G401 (cell line): ENCODE measurements at places on chromosomes 2 and 18.
A peak's percentile ranks its signal among the peaks of the same experiment; 100 is the strongest.

GRCh38 chr18:25109484-25109883 lies 242.5 kb downstream of the ZNF521 start:
- DNase-seq, result peak; percentile 1

GRCh38 chr2:64056021-64056420 lies 36.8 kb upstream of the VPS54 start:
- no peak for DNase-seq

- DNase-seq, result no peak
These were observed 609.7 kb downstream of the STK39 start for GRCh38 chr2:167637741-167638140.

DNA sequence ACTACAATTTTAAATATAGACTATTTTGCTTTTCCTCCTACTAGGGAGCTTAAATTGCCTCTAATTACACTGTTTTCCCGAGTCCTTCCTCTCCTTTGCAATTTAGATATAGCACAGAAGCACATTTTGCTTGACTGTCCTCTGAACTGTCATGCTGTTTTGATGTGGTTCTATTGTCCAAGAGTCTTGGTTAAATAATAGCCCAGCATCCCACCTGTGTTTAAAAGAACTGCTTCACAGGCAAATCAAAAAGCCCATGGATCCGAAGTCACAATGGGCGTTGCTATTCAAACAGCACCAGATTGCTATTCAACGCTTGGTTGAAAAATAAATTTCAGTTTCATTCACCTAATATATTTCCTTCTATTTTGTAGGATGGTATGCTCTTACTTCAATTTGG lies 22.3 kb upstream of the ACTR3 start:
- DNase-seq, result no peak

- no peak for DNase-seq
These were observed 7.0 kb upstream of the TMX3 start for GRCh38 chr18:68721681-68722583.

GRCh38 chr2:228535396-228535795 lies 353.9 kb upstream of the SPHKAP start:
- DNase-seq, result no peak

GRCh38 chr18:27750014-27750413 lies 426.9 kb downstream of the CDH2 start:
- DNase-seq, result peak; percentile 2

GRCh38 chr2:44210362-44210761 lies 41.7 kb downstream of the PPM1B start:
- no peak for DNase-seq

- DNase-seq, result no peak
These were observed 45.2 kb upstream of the RAB6C start for GRCh38 chr2:129934044-129934822.

DNA sequence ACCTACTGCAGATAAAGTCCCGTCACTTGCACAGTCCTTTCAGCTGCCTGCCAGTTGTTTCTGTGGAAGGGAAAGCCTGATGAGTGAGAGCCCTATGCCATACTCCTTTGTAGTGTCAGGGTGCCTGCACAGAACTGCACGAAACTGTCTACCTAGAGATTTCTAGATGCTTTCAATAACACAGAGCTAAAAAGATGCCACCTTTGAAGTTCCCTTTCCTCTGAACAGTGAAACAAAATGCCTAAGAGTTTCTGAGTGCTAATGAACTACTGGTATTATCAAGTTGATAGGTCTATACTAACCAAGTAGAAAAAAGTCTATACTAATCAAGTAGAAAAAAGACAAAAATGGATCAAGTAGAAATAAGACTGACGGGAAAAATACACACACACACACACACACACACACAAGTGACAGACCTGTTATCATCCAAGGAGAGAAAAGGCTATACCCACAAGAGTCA lies 79.0 kb downstream of the TLK1 start:
- DNase-seq, result no peak

DNA sequence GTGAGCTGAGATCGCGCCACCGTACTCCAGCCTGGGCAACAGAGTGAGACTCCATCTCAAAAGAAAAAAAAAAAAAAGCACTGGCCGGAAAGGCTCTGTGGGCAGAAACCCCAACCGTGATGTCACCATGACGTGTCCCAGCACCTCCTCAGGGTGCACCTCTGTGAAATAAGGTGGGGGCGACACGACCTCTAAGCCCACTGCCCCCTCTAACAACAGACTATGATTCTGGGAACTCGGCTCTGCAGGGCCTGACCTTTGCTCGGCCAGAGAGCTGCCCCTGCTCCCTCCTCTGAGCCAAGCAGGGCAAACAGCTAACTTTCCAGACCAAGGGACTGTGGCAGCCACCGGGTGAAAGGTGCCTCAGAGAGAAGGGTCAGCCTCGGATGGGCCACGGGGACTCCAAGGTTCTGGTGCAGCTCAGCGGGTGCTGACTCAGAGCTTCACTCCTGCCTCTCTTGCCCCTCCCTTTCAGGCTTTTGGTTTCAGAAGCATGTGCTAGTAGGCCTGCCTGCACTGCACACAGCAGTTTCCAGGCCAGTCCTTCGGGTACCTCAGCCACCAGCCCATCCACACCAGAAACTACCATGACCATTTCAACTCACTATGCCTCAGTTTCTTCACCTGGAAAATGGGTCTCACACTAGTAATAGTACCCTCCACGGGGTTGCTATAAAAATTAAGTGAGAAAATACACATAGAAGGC lies 8.0 kb downstream of the TMBIM1 start:
- no peak for DNase-seq

DNA sequence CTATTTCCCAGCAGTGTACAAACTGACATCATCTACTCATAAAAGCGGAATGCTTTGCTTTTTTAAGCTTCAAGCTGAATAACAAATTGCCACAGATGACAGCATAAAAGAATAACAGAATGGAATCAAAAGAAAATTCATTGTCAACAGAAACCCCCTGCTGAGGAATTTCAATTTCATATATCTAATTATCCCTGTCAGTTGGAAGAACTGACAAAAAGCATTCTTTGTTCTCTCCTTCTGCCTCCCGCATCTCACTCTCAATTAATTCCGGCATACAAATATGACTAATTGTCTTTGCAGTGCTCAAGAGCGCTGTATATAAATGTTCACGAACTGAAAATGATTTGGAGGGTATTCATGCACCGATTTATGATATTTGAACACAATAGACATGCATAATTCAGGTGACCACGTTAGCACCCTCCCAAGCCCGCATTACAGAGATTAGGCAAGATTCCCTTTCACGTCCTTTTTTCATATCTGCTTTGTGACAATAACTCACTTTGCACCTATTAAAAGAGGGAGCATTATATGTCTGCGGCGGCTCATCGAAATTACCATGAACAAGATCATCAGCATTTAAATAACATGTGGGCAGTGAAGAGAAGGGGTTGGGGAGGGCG lies 277.7 kb upstream of the SALL3 start:
- no peak for DNase-seq

DNA sequence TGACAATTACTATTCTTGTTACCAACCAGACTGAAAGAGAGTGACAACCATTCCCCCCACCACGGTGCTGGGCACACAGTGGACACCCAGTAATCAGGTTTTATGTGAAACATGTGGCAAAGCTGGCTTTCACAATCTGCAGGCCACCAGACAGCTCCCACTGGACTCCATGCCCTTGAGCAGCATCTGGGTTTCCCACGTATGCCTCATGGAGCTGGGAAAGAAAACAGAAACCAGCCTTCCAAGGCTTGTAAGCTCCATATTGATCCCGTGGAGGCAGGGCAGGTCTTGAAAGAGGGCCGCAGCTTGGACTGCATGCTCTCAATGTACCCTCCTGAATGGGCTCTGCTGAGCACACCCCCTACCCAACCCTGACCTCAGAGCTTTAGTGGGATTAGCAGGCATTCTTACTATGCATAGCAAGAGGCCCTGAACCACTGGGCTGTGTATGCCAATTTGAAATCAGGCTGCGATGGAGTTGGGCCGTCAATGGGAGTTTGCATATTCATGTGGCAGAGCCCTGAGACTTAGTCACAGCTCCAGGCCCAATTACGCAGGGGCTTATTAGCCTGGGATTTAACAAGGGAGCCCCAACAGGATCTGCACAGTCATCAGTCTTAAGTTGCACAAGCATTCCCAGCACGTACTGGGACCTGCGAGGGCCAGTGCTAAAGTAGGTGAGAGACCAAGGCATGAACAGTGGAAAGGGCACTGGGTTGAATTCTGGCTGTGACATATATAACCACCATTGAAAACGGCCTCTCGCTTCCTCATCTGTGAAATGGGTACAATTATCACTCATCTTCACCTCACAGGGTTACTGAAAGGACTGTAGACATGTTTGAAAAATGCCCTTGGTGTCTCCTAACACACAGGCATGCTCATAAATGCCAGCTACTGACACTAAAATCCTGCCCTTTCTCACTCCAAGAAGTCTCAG lies 10.5 kb downstream of the C1QL2 start:
- no peak for DNase-seq

- no peak for DNase-seq
These were observed 34.5 kb upstream of the ARL5A start for GRCh38 chr2:151862700-151863099.

GRCh38 chr18:32093523-32093922 lies 1.8 kb downstream of the RNF138 start:
- DNase-seq, result no peak

- DNase-seq, result no peak
These were observed 259.7 kb downstream of the PDE11A start for GRCh38 chr2:177812713-177813396.

DNA sequence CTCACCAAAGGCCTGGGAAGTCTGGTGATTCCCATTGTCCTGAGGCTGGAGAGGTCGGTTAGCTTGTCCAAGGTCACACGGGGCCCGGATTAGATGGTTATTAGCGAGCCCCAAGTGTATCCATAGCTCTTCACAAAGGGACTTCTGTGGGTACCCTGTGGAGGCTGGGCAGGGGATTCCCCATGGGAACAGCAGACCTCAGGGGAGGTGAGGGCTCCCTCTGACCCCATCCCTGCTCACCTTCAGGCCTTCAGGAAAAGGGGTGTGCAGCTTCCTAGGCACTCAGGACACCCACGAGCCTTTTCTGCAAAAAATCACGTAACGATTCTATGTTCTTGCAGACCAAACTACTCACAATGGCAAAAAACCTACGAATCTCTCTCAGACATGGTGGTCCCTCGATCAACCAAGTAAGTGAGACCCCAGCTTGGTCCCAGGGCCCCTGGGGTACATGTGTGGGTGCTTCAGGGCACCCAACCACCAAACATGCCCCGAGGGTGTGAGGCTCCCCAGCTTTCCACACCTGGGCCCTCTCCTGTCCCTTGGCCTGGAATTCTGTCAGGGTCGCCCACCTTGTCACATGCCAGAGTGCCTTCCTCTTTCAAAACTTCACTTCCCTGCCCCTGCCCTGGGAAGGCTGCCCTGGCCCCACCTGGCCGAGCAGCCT lies 40.3 kb downstream of the PDIA6 start:
- no peak for DNase-seq

DNA sequence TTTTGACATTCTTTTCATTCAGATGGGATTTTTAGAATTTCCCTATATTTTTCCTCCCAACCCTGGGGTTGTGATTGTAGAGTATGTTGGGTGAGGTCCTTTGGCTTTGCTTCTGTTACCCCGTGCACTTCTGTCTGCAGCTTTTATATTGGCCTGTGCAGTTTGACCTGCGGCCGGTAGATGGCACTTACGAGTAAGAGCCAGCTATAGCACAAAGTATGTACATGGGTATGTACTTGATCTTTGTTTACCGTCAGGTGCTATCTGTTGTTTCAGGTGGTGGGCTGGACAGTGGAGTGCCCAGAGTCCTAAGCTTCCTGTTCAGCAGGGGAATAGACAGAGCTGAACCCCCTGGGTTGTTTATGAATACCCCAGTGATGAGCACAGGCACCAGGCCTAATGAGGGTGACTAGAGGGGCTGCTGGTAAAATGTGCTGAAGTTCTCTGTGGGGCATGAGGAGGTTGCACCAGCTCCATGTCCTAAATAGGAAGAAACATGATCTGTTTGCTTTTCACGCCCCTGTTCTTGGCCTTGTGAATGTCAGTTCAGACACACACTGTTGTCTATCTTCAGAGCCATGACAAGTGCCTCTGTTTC lies 58.9 kb upstream of the THUMPD2 start:
- DNase-seq, result peak; percentile 11

DNA sequence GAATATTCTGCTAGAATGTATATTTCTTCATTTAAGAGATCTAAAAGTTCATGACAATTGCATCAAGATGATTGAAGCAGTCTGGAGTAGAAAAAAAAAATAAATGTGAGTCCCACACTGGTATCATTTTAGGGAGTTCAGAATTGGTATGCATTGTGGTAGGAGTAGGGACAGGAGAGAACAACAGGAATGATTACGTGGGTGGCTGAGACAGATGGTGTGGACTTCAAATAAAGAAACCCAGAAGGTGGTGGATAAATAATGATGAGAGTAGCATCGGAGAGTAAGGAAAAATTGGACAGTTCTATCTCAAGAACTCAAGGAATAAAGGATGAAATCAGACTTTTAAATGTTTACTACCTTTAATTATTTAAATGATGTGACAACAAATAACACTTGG lies 289.6 kb downstream of the GALNT13 start:
- peak; percentile 74 for DNase-seq

GRCh38 chr2:98764499-98764898 lies 33.6 kb upstream of the MGAT4A start:
- DNase-seq, result no peak

- DNase-seq, result no peak
These were observed 75.5 kb upstream of the ZNF532 start for GRCh38 chr18:58788971-58789875.

- no peak for DNase-seq
These were observed 27.2 kb downstream of the TBC1D8 start for GRCh38 chr2:101123795-101124471.

DNA sequence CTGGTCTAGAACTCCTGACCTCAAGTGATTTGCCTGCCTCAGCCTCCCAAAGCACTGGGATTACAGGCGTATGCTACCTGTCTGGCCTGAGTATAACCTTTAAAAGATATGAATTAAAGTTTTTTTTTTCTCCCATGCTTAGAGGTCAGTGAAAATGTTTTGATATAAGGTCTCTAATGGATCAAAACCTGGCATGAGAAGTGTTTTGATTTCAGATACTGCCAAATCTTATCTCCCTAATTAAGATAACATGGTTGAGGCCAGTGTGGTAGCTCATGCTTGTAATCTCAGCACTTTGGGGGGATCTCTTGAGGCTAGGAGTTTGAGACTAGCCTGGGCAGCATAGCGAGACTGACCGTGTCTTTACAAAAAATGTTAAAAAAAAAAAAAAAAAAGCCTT lies 41.2 kb downstream of the SNRPD1 start:
- DNase-seq, result no peak

GRCh38 chr2:106694964-106695470 lies 190.9 kb downstream of the ST6GAL2 start:
- no peak for DNase-seq

DNA sequence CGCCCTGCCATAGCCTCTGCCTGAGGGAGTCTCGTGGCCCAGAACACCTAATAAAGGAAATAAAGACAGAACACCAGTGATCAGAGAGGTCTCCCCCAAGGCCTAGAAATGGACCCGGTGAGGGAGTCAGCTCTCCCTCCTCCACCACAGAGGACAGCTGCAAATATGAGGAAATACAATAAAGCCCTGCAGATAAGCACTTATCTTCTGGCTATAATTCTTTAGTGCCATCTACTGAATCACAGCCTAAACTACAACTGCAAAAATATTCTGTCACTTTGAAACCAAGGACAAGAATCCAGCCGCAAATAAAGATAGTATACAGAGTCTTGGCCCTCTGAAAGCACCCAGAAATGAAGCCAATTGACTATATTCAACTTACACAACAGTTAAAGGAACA lies 42.4 kb upstream of the TACR1 start:
- DNase-seq, result no peak

GRCh38 chr2:223102040-223102400 lies 50.0 kb downstream of the KCNE4 start:
- no peak for DNase-seq
